CD4-positive, alpha-beta T cell (primary cell): ENCODE measurements at places on chromosomes 3 and 15.

DNA sequence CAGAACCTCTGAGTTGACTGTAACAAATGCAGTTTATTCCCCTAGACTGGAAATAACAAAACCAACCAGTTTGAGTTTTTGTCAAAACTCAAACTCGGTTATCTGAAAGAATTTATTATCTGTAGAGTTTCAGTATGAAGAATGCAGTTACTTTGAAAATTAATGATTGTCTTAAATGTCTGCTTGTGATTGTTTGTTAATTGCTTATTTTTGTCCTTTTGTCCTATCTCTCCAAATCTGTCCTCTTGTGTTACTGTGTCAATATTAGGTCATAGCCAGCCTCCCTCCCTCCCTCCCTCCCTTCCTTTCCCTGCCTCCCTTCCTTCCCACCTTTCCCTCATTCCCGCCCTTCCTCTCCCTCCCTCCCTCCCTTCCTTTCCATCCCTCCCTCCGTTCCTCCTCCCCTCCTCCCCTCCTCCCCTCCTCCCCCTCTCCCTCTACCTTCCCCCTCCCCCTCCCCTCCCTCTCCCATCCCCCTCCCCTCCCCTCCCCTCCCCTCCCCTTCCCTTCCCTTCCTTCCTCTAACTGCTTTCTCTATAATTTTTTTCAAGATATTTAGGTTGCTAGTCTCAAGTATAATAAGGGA is 153.5 kb downstream of the FNDC3B start:
- DNase-seq: no peak

- no peak for DNase-seq
These were observed 2.9 kb upstream of the ZNF710 start for GRCh38 chr15:89998141-89998661.

DNA sequence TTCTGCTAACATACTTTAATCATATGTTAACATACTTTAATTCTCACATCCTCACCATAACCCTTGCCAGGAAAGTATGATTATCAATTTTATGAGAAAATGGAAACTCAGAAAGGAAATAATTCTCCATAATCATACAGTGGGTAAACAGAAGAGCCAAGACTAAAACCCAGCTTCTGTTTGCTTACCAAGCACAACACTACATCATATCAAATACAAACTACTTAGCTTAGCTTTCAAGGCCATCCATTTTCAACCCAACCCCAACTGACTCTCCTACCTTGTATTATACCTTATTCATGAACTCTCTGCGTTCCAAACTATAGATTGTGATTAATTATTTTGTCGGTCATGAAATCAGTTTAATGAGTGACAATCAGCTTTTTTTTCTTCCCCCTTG is 9.0 kb downstream of the ZNF148 start:
- DNase-seq: no peak

GRCh38 chr15:89409184-89410038 is 74.8 kb upstream of the POLG start:
- DNase-seq: no peak

DNA sequence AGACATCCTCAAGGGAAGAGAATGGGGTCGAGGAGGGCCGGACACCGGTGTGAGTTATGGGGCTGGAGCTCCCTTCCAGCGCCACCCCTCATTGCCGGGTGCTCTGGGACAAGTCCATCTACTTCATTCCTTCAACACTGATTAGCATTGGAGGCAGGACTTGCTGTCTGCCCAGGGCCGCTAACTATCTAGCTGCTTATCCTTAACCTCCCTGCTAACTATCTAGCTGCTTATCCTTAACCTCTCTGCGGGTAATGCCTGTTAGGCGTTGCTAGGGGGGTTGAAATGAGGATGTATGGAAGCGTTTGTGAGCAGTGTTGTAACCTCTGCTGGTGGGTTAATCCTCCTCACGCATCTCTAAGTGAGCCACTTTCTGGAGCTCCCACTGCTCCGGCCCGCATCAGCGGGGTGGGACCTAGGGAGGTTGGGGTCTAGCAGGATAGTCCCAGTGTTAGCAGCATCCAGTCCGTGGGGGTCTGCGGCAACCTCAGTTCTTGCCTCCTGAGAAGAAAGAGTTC is 10.9 kb upstream of the CHAC1 start:
- DNase-seq: no peak
